ENCODE measurements at places on chromosomes 3 and 15. TPM values are rescaled to one million over a fixed set of nuclear protein-coding genes. Genes with fewer than 3 reads are reported as not detected.

Gene CHL1
- polyA plus RNA-seq: 14.8 TPM

DNA sequence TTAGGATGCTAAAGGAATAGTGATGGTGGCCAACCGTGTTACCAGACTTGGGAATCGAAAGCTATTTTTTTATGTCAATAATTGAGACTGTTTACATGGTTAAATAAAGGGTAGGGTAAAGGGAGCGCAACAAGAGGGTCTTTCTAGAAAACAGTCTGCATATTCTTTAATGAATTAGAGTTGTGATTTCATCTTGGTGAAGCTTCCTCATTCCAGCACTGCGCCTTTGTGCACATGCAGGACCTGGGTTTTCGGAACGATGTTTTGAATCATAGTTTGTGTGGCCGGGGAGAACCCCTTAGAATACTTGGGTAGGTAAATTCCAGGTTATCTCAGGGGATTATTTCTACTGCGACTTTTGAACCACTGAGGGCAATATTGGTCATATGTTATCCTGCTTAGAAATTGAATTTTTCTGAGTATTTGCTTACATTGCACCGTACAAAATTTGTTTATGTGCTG is 1.3 kb downstream of the PIK3CA start:
- DNase-seq: peak; percentile 28

Gene LTF
- polyA plus RNA-seq: 3.5 TPM

Gene DAPK2
- polyA plus RNA-seq: 3.4 TPM

DNA sequence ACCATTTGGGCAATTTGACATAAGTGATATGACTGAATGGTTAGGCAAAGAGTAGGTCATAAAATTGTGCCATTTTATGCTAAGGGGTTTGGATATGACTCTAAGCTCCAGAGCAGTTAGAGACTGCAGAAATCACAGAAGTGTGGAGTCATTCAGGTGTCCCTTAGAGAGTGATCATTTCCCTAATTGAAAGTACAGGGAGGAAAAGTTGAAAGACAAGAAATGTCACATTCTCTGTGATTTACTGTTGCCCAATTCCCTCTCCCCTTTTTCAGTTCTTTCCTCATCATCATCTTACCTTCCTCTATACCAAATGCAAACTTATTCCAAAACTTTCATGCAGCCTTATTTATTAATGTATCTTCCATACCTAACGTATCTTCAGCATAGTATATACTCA is 2.7 kb upstream of the GOLGB1 start:
- no peak for DNase-seq

- no peak for DNase-seq
Measured at GRCh38 chr3:67564973-67565372, 89.4 kb downstream of the SUCLG2 start.

DNA sequence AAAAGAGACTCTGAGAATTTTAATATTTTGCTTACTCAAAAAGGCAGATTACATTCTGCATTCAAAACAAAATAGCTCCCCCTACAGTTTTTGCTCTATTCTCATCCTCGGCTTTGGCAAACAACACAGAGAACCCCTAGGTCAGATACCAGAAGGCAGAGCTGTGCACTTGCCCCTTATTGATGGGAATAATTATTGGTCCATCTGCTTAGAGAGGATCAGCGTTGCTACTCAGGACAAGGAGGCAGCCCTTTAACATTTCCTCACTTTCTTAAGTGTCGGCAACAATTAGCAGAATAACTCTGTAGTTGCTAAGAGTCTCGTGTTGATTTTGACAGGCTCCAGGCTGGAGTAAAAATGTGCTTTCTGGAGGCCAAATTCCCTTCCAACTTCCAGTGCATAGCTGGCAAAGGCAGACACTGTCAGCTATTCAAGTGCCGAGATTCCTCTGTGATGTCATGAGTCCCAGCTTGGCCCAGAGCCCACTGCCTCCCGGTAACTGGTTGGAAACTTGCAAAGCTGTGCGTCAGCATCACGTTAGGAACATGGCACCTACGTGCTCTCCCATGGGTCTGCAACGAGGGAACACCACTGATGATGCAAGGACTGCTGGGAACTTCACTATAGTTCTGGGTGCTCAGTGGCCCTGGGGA is 482.7 kb upstream of the ADAMTS9 start:
- peak; percentile 84 for DNase-seq

DNA sequence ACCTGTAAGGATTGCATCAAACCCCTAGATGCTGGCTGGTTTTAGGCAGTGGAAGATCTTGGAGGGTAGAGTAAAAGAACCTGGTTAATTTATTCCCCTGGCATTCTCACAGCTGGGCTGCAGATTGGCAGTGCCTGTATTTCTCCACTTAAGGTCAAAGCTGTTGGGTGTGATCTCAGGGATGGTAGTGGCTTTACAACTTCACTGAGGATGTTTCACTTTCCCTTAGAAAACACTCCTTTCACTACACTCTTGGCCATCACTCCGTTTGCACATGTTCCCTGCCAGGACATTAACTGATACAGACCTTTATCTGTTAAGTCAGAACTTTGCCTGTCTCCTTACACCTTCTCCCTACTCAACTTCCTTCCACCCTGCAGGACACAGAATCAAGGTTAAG is 779.1 kb upstream of the SEMA6D start:
- DNase-seq: no peak

GRCh38 chr15:51938286-51938685 is 33.3 kb downstream of the LEO1 start:
- no peak for DNase-seq

Gene CCDC54
- 2.3 TPM for polyA plus RNA-seq

DNA sequence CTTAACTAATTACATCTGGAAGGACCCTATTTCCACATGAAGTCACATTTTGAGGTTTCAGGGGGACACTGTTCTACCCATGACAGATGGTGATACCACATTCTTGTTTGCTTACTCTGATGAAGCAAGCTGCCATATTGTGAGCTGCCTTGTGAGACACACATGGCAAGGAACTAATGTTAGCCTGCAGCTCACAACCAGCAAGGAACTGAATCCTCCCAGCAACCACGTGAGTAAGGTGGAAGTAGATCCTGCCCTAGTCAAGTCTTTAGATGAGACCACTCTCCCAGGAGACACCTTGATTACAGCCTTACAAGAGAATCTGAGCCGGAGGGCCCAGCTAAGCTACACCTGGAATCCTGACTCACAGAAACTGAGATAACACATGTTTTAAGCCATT is 160.1 kb downstream of the PDE8A start:
- DNase-seq: no peak

Gene PGBD4
- 1.6 TPM for polyA plus RNA-seq

DNA sequence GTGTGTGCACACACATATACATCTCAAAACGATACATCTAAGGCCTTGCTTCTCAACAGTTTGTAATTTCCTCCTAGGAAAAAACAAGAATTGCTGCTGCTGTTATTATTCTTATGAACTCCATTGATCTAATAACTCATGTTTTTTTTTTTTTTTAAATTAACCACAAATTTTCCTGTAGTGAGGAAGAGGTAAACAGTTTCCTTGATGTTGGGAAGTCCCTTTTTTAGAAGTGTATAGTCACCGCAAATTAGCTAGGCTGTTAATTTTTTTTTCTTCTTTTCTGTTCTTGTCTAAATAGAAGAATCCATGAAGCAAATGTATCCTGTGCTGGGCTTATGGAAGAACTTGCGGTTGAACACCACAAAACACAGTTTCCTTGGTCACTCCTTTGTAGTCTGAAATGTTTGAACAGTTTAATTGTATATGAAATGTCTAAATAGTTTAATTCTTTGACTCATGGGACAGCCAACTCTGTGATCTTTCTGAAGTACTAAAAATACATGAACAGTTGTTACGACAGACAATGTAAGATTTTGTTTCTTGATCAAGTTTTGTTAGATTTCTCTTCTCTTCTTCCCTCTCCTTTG is 64.5 kb downstream of the MITF start:
- DNase-seq: no peak

- DNase-seq: no peak
Measured at GRCh38 chr3:54649551-54649950, 278.3 kb downstream of the LRTM1 start.

- no peak for DNase-seq
Measured at GRCh38 chr15:75360856-75361255, 7.6 kb downstream of the MAN2C1 start.

- DNase-seq: no peak
Measured at GRCh38 chr15:37698679-37699078, 235.8 kb upstream of the TMCO5A start.

- DNase-seq: no peak
Measured at GRCh38 chr3:34890247-34890646, 749.1 kb upstream of the ARPP21 start.

DNA sequence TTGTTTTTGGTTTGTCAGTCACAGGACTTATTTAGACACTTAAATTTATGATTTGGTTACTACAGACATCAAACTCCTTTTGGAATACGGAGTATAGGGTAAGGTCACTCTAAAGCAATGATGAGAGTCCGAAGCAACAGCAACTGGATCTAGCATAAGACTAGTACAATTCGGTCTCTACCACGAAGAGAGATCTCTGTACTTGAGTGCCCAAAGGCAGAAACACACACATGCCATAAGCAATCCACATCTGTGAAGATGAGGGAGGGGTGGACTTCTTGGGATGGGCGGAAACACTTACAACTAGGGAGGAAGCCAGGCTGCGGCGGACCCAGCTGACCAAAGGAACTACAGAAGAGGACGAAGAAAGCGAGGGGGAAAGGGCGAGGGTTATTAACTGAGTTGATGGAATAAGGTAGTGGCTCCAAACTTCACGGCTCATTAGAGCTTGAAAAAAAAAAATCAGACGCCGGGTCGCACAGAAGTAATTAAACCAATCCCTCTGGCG is 595 bp downstream of the DPH6 start:
- DNase-seq: peak; percentile 65

- DNase-seq: no peak
Measured at GRCh38 chr15:56989411-56989924, 71.0 kb downstream of the TCF12 start.

Gene GALNT15
- polyA plus RNA-seq: 1.6 TPM

DNA sequence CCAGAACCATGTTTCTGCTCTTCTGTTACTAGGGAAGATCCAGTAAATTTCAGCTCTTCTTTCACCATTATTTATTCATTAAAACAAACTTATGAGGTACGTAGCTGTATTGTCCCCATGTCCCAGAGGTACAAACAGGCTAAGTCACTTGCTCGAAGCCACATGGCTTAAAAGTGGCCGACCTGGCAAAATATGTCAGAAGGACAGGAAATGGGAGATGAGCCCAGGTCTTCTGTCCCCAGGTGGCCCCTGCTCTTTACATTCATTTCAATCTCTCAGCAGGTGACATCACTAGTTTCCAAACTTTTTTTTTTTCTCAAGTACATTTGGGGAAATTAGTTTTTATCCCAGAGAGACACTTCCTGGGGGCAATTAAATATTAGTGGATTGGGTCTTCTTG is 34.1 kb upstream of the LPP start:
- DNase-seq: no peak

GRCh38 chr15:98604983-98605382 is 43.4 kb upstream of the IGF1R start:
- no peak for DNase-seq

- no peak for DNase-seq
Measured at GRCh38 chr3:87498358-87499080, 222.1 kb upstream of the POU1F1 start.

DNA sequence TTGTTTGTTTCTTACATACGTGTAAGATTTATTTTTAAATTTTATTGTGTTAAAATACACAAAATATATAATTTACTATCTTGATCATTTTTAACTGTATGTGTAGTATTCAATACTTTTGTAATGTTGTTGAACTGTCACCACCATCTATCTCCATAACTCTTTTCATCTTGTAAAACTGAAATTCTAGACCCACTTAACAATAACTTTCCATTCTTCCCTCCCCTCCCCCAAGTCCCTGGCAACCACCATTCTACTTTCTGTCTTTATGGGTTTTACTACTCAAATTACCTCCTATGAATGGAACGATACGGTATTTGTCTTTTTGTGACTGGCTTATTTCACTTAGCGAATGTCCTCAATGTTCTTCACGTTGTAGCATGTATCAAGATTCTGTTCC is 262.1 kb upstream of the CHRM5 start:
- DNase-seq: no peak

Gene SLC26A6
- polyA plus RNA-seq: 46.2 TPM

DNA sequence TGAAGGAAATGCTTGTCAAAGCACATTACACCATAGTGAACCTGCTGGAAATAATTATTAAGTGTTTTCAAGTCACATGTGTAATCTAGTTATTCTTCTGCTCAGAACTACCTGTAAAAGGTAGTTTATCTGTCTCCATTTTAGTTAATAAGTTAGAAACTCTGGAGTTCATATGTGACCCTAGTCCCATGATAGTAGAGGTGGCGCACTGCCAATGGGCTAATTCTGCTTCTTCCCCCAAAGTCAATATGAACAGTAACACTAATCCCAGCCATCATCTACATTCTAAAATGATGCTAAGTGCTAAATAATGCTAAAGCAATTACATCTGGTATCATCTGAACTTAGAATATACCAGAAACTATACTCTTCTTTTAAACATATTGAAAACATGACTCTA is 361.0 kb upstream of the NECTIN3 start:
- DNase-seq: no peak

Gene SEMA7A
- 4.4 TPM for polyA plus RNA-seq

DNA sequence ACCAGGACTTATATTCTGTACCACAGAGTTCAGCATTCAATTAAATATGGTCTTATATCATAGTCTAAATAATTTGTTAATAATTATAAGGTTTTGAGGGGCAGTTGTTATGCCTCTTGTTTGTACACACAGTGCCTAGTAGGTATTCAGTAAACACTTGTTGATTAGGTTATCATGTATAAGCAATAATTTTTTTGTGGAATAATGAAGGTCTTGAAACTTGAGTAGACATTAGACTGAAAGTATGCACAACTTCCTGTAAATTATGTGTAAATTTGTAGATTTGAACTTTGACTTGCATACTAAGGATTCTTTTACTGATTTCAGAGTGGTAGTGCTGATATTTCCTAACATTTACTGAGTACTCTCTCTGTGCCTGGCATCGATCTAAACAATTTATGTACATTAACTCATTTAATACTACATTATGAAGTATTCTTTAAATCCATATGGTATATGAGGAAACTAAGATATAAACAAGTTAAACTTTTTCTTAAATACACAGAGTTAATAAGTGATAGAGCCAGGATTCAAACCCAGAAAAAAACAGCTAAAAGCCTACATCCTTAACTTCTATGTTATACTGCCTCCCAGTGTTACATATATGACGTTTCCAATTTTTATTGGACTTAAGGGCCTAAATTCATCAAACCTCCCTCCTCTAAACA is 65.1 kb downstream of the GLCE start:
- peak; percentile 7 for DNase-seq

Gene LAMB2
- 365 TPM for polyA plus RNA-seq

GRCh38 chr15:61393524-61393923 is 164.4 kb upstream of the RORA start:
- DNase-seq: no peak

Gene KLF15
- 0.49 TPM for polyA plus RNA-seq
